ENCODE measurements at places on chromosomes 7 and 10.

- DNase-seq: no peak
Measured at GRCh38 chr7:29565634-29565981, 2.0 kb downstream of the PRR15 start.

DNA sequence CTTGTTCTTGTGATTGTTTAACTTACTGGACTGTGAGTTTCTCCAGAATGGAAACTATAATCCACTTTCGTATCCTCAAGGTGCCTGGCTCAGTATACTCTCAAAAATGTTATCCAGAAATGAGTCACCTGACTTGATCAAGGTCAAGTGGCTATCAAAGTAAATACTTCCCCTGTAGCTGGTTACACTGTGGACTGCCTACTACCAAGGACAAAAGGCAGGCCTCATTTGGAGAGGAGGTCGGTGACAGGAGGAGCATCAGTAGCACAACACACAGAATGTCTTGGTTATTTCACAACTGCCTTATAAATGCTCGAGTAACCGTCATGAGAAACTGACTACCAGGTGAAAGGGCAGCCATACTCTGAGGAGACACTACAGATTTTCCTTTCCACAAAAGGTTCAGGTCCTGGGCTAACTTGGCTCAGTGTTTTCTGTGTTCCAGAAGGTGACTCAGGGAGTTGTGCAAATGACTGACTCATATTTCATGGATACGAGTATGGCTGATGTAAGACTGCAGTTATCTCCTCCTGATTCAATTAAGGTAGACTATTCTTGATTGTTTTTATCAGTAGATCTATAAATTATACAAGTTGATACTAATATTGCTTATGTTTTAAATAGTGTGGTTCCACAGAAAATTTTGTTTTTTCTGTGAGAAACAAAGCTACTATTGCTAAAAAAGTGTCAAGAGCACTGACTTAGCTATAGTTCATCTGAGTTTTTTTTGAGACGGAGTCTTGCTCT lies 4.2 kb upstream of the CCNY start:
- peak; percentile 86 for DNase-seq

GRCh38 chr7:1004018-1004852 lies 21.3 kb downstream of the CYP2W1 start:
- no peak for DNase-seq

GRCh38 chr10:33093362-33093761 lies 135.3 kb upstream of the ITGB1 start:
- DNase-seq: no peak

- no peak for DNase-seq
Measured at GRCh38 chr10:101346177-101346576, 7.8 kb upstream of the BTRC start.

- peak; percentile 43 for DNase-seq
Measured at GRCh38 chr7:87413951-87414793, 61.3 kb downstream of the ABCB4 start.

Measured in fibroblast of the conjunctiva (primary cell).